ENCODE measurements at places on chromosomes 6 and 20.

GRCh38 chr6:137853569-137854213, 13.4 kb upstream of the TNFAIP3 start:
- DNase-seq, result no peak

GRCh38 chr6:53333439-53334408, 15.0 kb downstream of the ELOVL5 start:
- no peak for DNase-seq

DNA sequence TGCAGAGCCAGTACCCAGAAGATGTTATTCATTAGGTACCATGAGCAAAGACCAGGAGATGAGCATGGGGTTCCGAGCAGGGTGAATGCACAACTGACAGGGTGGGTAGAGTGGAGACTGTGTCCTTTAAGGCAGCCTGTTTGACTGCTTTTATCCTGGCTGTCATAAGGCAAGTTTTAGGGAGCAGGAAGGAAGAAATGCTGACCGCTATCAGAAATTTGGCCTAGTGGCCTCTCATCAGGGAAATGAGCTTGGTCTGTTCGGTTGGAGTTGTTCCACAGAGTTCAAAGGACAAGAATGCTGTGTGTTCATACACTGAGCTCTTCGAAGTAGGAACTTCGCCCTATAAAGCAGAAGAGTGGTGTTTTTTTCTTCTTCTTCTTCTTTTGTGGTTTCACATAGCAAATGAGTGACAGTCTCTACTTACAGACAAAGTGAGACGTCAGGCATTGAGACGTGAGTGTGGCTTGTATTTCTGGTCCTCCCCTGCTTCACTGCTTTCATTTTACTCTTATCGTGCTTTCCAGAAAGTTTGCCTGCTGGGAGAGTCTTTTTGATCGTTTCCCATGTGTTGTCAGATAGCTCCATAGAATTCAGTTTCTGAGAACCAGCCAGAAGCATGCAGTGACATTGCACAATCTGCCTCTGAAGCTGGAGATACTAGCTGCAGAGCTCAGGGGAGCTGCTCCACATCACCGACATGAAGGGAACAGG, at the start of gene CASS4:
CASS4 (plus strand) TSS at position 502 of the 714 bp plus-strand sequence; CDS start at position 701, 199 bp downstream.
- DNase-seq, result no peak

DNA sequence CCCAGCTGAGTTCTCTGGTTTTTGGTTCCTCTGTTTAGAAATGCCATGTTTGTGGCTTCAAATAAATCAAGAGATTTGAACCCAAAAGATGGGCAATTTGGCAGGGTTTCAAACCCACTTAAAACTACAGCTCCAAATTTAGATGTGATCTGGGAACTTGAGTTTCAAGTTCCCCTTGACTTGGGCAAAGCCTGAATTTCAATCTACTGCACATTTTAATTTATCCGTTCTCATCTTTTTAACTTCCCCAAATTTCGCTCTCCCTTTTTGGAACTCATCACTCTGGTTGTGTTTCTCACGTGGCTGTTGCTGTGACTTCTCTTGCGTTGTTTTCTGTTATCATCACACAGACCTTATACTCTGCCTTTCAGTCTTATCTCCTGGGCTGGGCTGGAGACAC, 230.9 kb downstream of the CDC5L start:
- no peak for DNase-seq

DNA sequence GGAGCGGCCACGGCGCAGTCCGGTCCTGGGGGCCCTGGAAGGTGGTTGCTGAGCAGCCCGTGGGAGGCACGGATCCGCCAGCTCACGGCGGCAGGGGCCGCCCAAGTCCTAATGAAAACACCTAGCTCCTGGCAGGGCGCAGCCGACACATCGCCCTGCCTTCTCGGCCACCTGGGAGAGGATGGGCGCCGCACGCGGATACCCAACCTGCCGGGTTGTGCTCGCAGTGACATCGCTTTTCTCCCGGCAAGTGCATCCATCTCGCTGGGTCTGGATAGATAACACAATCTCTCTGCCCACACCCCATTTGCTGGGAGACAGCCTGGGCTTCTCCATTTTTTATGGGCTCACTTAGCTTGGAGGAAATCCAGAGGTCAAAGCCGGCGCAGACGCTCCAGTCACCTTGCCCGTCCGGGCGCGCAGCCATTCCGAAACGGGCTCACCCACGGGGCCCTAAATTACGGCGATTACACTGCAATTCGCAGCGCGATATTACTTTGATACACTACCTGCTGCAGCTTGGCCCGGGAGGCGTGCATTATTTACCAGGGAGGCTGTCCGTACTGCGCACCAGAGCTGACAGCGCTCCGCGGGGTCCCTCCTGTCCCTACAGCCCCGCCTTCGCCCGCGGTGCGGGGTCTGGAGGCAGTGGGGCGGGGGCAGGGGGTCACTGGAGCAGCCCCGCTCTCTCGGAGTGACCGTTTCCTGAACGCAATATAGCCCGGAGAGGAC, 36.2 kb upstream of the CCDC167 start:
- no peak for DNase-seq

- no peak for DNase-seq
Measured at GRCh38 chr20:2149507-2149906, 47.9 kb downstream of the STK35 start.

DNA sequence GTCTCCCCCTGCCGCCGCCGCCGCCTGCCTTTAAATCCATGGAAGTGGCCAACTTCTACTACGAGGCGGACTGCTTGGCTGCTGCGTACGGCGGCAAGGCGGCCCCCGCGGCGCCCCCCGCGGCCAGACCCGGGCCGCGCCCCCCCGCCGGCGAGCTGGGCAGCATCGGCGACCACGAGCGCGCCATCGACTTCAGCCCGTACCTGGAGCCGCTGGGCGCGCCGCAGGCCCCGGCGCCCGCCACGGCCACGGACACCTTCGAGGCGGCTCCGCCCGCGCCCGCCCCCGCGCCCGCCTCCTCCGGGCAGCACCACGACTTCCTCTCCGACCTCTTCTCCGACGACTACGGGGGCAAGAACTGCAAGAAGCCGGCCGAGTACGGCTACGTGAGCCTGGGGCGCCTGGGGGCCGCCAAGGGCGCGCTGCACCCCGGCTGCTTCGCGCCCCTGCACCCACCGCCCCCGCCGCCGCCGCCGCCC, 474 bp downstream of the CEBPB start:
- DNase-seq, result no peak

DNA sequence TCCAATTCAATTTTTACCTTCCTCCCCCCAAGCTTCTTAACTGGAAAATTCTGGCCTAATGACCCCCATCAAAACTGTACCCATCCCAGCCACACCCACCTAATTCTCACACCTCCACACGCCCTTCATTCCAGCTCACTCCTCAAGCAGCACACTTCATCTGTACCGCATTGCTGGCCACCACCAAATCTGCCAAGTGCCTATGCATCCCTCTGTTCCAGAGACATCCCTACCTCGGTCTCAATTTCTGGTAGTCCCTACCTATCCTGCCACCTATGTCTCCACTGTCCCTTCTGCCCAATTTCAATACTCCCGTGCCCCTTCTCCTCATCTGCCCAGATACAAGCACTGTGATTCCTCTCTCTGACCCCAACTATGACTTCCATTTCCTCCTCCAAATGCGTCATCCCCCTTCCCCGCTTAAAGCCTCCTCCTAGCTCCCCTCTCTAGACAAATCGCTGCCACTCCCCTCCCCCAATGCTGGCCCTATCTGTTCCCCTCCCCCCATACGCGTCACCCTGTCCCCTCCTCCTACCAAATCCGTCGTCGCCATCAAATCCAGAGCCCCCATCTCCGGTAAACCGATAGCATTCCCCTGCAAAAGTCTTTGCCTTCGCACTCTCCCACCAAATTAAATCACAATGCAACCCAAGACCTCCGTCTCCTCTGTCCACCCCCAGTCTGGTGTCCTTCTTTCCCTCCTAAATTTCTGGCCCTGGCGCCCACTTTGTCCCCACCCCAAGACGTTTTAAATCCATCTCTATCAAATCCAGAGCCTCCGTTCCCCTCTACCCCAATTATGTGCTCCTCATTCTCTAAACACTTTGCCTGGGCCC, 1.2 kb downstream of the MTCH1 start:
- no peak for DNase-seq

DNA sequence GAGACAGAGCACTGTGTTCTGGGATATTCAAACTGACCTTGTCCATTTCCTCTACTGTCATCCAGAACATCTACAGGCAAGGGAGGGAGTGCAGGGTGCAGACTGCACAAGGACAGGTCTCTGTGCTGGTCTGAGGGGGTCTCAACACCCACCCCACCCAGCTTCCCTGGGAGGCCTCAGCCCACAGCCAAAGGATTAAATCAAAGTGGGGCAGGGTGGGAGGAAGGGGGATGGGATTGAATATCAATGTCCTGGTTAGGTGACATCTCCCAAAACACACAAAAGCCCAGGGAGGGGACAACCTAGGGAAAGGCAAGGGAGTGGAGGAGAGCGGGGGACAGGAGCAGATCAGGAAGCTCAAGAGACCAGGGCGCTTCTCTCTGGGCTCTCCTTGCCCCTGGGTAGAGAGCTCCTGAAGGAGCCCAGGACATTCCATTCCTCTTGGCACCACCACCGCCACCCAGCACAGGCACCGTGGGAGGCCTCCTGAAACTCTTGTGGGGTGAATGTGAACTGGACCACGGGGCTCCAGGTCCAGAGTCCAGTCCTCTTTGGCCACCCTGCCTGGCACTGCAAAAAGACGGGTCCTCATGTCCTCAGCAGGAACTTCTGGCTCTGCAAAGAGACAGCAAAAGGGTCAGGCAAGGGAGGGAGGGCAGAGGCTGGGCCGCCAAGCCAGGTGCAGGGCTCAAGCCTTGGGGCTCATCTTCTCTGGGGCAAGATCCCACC, 73.9 kb downstream of the JPH2 start:
- no peak for DNase-seq

GRCh38 chr20:40984496-40984895, 44.1 kb upstream of the TOP1 start:
- DNase-seq, result no peak

DNA sequence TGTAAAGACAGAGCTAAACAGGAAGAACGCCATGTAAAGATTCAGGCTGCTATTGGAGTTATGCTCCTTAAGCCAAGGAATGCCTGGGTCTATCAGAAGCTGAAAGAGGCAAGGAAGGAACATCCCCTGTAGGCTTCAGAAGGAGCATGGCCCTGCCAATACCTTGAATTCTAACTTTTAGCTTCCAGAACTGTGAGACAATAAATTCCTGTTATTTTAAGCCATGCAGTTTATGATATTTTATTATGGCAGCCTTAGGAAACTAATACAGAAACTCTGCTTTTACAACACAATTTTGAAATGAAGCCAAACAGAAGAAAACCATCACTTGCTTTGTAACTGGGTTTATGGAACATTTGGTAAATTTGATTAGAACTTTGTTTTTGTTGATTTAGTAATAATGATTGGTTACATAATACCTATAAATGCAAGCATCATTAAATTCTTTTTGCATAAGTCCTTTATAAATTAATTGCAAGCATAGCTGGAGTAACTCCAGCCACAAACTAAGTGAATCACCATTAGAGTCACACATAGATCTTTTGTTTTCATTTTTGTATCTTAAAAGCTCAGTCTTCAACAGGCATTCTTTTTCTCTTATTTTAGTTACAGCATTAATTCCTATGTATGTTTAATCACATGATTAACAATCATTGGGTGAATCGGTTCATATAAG, 33.5 kb upstream of the TSPYL1 start:
- DNase-seq, result no peak

GRCh38 chr20:31410011-31410410, 4.0 kb upstream of the DEFB121 start:
- DNase-seq, result no peak

DNA sequence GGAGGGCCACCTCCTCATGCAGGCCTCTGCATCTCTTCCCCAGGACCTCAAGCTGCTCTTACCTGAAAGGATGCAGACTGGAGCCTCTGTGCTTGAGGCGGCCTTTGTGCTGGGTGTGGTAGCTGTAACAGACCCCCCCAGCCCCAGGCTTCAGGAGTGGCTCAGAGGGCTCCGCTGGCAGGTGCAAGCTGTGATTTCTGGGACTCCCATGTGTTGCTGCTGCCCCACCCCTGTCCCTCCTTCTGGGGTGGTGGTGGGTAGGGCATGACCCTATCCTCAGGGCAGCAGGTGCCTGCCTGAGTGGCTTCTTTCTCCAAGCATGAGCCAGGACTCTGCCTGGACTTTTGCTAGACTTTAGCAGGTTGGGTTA, 121.2 kb downstream of the SULF2 start:
- DNase-seq, result no peak

- DNase-seq, result no peak
Measured at GRCh38 chr6:111978532-111979149, 75.3 kb upstream of the CCN6 start.

- DNase-seq, result no peak
Measured at GRCh38 chr6:16196984-16197546, 41.3 kb upstream of the GMPR start.

GRCh38 chr20:64245746-64246595, 9.6 kb upstream of the PCMTD2 start:
- DNase-seq, result no peak

DNA sequence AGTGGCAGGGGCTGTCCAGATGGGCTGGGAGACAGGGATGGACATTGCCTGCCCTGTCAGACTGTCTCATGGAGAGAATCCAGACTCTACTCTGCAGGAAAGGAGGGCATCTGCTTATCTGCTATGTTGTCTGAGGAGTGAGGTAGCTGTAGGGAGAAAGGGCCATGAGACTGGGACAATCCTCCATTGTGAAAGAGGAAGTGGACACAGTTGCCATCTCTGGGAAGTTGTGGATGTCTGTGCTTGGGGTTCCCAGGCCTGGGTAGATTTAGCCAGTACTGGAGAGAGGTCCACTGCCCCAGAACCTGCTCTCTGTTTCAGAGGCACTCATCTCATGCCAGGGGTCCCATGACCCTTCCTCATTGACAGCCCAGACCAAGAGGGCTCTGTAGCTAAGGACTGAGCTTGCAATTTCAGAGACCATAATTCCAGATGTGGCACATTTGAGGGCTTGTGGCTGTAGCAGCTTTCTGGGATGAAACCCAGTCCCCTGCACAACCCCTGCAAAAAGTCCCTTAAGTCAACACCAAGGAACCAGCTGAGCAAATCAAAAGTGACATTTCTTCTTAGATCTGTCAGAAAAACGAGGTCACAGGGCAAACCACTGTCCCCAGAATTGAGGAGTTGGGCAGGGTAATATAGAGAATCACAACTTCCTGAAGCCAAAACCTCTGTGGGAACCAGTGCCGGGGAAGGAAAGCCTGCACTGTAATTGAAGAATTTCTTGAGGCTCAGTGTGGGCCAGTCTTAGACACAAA, 4.1 kb upstream of the SIRPG start:
- DNase-seq, result no peak

GRCh38 chr6:90266905-90267621, 29.6 kb downstream of the BACH2 start:
- DNase-seq, result no peak

GRCh38 chr6:156910938-156911337, 133.8 kb downstream of the ARID1B start:
- no peak for DNase-seq

DNA sequence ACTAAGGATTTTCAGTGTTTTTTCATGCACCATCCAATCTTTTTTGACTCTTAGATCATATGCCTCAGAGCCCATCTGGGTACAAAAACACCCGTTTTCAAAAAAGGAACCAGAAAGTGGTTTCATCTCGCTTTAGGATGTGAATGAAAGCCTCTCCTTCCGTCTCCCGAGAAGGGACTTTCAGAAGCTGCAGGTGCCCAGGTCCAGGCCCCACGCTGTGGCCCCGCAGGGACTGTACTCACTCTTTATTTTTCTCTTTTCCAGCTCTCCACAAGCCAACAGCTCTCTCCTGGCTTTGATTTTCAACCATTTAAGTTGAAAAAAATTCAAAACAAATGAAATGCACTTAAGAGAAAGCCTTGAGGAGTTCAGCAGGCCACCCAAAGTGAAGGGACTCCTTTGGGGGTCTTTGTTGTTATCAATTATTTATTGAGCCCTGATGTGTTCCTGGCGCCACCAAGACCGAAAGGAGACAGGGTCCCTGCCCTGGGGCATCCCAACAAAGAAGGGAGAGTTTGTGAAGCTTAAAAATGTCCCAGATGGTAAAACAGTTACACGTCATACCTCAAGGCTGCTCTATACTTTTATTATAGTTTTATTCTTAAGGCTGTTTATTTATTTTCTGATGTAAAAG, 467.3 kb downstream of the PREX1 start:
- no peak for DNase-seq
